ENCODE measurements at places on chromosomes 4 and X.

DNA sequence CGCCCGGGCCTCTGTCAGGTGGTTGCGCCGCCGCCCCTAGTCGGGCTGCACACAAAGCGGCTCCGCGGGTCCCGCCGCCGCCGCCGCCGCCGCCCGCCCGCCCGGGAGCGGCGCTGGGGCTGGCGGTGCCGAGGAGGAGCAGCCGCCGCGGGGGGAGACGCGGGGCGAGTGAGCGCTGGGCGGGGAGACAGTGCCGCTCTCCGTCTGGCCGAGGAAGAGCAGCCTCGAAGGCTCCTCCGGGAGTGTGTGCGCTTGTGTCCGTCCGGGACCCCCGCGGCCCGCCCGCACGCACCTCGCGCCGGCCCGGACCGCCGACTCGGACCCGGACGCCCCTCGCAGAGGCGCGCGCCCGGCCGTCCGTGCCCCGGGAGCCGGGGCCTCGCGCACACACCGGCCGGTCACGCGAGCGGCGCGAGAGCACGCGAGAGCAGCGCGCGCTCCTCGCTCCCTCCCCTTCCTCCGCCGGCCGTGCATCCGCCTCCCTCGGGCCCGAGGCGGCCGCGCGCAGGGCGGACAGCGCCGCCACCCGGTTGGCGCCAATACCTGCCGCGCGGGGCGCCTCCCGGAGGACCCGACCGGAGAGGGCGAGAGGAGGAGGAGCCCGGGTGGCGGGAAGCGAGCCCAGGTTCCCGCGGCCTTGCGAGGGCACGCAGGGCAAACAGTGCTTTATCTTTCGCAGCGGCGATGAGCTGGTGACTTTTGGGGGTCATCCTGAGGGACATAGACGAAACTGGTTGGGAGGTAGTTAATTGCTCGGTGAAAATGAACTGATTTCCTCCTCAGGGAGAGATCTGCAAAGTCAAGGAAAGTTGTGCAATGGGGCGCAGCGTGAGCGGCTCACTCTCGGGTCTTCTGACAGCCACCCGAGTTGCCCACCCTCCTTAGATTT is at the start of gene PDS5A:
PDS5A (minus strand) TSS at position 423 of the 889 bp plus-strand sequence. CDS start 1,334 bp downstream, outside the sequence.
- peak; percentile 92 for DNase-seq

DNA sequence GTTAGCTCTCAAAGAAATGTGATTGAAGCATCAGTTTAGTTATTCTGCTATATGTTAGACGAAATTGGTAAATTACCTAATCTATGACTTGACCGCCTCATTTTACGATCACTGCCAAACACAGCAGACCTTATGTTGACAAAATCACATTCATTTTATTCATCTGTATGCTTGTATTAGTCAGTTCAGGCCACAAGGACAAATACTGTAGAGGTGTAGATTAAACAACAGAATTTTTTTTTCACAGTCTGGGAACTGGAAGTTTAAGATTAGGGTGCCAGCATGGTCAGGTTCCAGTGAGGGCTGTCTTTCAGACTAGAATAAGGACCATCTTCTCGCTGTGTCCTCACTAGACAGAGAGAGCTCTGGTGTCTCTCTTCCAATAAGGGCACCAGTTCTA is 177.1 kb downstream of the NWD2 start:
- no peak for DNase-seq

- DNase-seq = no peak
Measured at GRCh38 chr4:147587041-147587440, 30.2 kb upstream of the TMEM184C start.

GRCh38 chrX:110743679-110744340 is 51.8 kb downstream of the CHRDL1 start:
- no peak for DNase-seq

- no peak for DNase-seq
Measured at GRCh38 chr4:19944806-19945205, 306.9 kb upstream of the SLIT2 start.

DNA sequence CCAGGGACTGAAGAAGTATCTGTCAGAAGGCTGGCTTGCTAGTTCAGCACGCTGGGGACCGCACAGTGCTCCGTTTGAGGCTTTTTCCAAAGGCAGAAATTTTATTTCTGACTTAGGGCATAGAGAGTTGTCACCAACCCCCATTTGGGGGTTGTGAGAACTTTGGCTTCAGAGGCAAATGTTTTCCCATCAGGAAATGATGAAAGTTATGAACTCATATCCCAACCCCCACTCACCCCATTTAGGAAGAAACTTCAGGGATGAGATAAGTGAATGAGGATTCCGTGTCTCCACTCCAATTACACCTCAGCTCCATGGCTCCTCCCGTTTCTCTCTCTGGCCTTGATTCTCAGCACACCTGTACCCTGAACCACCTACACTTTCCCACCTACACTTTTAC is 4.3 kb upstream of the WDR13 start:
- no peak for DNase-seq

GRCh38 chrX:110321081-110321480 is 3.2 kb upstream of the AMMECR1 start:
- no peak for DNase-seq

- DNase-seq = no peak
Measured at GRCh38 chr4:148453833-148454232, 11.6 kb upstream of the NR3C2 start.

DNA sequence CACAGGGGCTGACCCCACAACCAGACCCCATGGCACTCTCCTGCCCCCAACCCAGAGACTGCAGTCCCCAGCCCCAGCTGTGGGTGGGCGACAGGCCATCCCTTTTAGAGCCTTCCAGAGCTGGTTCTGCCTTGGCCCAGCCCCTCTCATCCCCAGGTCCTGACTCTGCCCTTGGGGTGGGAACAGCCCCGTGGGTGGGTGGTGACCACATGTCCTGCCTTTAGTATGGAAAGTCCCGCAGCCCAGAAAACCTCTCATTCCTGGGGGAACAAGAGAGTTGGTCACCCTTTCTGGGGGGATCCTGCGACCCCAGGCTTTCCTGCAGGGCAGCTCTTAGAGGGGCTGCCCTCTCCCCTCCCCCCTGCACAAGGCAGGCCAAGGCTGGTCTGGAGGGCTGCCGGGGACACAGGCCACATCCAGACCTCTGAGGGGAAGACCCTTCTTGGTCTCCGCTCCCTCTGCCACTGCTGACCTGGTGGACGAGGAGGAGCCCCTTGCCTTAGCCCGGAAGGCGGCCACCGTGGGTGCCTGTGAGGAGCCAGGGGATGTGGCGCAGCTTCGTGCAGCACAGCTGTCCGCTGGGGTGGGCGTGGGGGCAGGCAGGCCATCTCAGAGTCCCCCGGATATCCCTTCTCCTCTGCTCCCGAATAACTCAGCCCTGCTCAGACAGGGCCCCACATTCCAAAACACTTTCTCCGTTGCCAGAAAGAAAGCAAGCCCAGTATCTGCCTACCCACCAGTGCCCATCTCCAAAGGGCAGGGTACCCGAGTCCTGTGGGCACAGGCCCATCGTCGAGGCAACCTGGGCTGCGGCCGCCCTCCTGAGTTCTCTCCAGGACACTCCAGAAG is 6.7 kb upstream of the MXD4 start:
- DNase-seq = no peak

DNA sequence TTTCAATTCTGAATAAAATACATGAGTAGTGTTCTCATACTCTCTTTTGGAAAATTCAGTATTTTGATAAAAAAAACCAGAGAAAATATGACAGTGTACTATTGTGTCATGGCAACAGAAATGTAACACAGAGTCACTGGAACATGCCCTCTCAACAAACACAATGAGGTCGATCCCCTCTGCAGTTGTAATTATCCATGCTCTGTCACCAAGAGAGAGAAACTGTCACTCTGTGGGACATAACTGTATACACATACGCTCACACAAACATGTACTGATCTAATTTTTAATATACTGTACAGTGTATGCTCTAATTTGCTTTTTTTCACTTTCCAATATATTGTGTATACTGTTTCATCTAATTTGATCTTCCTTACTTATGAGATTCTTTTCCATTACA is 1136.8 kb upstream of the TENM3 start:
- no peak for DNase-seq

DNA sequence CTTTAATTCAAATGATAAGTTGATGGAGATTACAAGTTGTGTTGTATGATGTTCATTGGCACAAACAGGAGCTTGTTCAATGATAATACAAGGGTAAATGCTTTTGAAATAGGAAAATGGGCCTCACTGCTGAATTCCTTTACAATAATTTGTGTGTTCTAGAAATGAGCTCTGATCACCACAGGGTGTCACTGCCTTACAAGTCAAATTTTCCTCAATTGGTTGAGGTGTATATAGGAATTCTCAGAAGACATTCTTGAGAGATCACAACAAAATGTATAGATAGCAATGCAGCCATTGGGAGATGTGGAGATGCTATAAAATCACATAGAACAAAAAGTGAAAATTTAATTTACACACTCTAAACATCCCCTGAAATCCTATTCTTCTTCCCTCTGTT is 49.6 kb downstream of the KLF8 start:
- peak; percentile 33 for DNase-seq

- no peak for DNase-seq
Measured at GRCh38 chr4:6478546-6479220, 6.3 kb upstream of the PPP2R2C start.

DNA sequence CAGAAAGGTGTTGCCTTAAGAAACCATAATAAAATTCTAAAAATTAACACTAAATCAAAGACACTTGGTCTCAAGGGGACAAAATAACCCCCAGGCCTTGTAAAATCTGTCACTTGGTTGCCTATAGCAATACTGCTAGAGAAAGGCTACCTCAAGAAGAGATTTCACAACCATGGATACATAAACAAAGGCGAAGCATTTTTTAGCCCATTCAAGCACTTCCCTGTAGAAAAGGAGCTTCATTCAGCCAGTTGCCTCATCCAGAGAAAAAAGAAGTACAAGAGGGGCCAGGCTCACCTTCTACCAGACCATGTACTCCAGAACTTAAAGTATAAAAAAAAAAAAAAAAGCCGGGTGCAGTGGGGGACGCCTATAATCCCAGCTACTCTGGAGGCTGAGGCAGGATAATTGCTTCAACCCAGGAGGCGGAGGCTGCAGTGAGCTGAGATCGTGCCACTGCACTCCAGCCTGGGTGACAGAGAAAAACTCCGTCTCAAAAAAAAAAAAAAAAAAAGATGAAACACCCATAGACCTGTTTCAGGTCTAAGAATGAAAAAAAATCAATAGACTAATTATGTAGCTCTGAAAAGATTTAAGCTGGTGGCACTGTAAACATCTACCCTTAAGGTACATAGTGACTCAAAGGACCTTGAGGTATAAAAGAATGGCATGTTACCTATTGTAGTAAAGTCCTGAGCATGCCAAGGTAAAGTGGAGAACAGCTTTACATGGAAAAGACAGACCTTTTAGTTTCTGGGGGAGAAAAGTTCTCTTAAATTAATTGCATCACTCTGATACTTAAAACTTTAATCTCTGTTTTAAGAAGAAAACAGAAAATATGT is 18.0 kb downstream of the RUFY3 start:
- DNase-seq = no peak
